ENCODE measurements at places on chromosomes 6 and 20. TPM values are rescaled to one million over a fixed set of nuclear protein-coding genes. Genes with fewer than 3 reads are reported as not detected.
A peak's percentile ranks its signal among the peaks of the same experiment; 100 is the strongest.

DNA sequence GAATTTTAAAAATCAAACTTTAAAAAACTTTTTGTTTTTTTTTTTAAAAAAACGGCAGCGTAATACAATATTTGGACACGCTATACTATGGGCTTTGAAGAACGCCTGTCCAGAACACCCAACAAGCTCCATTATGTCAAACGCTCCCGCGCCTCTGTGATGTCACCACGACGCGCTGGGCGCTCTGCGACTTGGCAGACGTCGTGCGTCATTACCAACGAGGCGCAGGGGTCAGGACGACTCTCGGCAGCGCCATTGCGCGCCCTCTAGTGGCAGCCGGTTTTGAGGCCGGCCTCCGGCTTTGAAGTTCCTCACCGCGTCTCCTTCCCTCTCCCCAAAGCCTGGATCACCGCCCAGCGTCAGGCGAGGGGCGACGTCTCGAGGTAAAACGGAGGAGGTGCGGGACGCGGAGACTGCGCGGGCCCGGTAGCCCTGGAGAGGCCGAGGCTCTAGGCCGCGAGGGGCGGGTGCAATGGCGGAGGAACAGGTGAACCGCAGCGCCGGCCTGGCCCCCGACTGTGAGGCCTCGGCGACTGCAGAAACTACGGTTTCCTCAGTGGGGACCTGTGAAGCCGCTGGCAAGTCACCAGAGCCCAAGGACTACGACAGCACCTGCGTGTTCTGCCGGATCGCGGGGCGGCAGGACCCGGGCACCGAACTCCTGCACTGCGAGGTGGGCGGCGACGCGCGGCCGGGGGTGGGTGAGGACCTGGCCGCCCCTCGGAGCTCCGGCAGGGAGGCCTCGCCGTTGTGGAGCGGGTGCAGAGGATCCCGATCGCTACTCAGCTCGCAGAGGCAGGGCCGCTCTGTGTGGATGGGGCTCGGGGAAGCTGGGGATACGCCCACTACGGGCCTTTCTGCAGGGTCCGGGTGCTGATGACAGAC is at the start of gene HINT3:
Gene HINT3, plus strand, starts transcription at position 265 of the 885 bp plus-strand sequence. Its CDS starts 208 bp downstream, at position 473.
- peaks cover 11% of the 10 kb centered on the region for H3K4me1 ChIP-seq
- peak; percentile 98 for DNase-seq
- peak within 1 kb of the TSS; percentile 94 for H3K4me3 ChIP-seq
- peaks cover 5% of the 10 kb centered on the region for H3K36me3 ChIP-seq
- no peaks in the 10 kb centered on the region for H3K27me3 ChIP-seq

The KCNQ5 gene
- 1.0 TPM for polyA plus RNA-seq

The DNAH8 gene
- polyA plus RNA-seq, result 0.11 TPM

DNA sequence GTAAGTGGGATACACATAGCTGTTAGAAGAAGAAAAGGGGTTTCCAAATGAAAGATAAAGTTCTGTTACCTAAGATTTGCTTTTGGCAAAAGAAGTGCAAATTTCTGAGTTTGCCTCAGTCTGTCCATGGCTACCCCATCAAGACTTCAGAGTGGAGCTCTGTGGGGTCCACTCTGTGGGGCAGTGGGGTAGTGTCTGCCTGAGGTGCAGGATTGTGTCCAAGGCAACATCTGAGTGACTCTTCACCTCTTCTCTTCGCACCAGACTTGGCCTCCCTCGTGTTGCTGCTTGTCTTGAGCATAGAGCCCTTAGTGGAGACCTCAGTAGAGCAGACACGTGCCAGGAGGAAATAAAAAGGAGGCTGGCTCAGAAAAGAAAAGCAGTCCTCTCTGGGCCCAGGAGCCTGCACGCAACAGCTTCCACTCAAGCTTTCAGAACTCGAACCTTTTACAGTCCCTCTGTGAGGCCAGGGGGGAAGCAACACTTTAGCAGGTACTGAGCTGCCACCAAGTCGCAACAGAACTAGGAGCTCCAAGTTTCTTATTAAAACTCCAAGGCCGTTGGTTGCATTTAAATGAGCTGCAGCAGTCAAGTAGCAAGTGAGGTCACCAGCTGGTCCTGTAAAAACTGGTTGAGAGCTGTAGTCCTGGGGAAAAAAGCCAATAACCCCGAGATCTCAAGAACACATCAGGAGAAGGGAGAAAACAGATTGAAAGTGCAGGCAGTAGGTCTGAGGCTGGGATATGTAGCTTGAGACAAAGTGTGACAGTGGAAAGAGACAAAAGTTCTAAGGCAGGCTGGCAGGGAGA is 413.5 kb downstream of the CDC5L start:
- H3K36me3 ChIP-seq, result no peaks in the 10 kb centered on the region
- DNase-seq, result no peak
- H3K27me3 ChIP-seq, result no peaks in the 10 kb centered on the region
- no peak overlapping the region for H3K4me3 ChIP-seq
- H3K4me1 ChIP-seq, result peaks cover 6% of the 10 kb centered on the region

The GGTLC1 gene
- not detected for polyA plus RNA-seq

The KIF13A gene
- polyA plus RNA-seq, result 13.7 TPM

DNA sequence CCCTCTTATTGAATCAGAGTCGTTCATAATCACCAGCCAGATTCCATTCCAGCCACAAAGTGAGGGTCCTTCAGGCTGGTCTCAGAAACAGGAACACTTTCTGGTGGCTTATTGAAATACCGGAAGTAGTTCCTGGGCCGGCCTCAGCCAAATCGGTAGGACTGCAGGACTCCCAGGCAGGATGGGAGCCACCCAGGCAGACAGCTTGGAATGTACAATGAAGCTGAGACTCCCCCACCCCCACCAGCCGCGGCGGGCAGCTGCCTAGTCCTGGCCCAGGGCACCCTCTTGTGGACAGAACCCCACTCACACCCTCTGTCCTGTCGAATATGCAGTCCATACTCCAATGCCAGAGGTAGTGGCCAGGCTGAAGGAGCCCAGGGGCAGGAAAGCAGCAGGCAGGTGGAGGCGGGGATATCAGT is 43.8 kb downstream of the MDFI start:
- H3K4me1 ChIP-seq, result peaks cover 27% of the 10 kb centered on the region
- DNase-seq, result peak; percentile 31
- no peaks in the 10 kb centered on the region for H3K36me3 ChIP-seq
- H3K4me3 ChIP-seq, result no peak overlapping the region
- H3K27ac ChIP-seq, result no peak overlapping the region
- peaks cover 15% of the 10 kb centered on the region for H3K27me3 ChIP-seq

DNA sequence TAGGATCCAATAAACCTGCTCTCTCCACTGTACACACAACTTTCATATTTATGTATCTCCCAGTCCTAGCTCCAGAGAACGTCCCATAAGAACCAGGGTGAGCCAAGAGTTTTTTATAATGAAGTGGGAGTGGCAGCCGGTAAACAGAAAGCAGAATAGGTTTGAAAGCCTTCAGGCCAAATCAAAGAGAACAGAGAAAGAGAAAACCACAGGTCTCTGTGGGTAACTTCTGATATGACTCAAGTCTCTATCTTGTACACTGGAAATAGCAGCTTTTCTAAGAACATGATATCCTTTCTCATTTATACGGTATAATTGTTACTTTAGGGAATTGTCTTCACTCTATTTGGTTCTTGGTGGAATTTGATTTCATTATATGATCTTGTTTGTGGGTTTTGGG is 273.6 kb downstream of the PACRG start:
- H3K36me3 ChIP-seq, result no peaks in the 10 kb centered on the region
- no peak for DNase-seq
- no peak overlapping the region for H3K4me3 ChIP-seq
- H3K27ac ChIP-seq, result no peak overlapping the region
- no peaks in the 10 kb centered on the region for H3K4me1 ChIP-seq

- no peaks in the 10 kb centered on the region for H3K4me1 ChIP-seq
- DNase-seq, result no peak
- H3K36me3 ChIP-seq, result no peaks in the 10 kb centered on the region
- no peak overlapping the region for H3K27ac ChIP-seq
- H3K27me3 ChIP-seq, result no peaks in the 10 kb centered on the region
Measured at GRCh38 chr6:169977434-169978265, 226.2 kb downstream of the ERMARD start.

The ENPP3 gene
- polyA plus RNA-seq, result 50.5 TPM

DNA sequence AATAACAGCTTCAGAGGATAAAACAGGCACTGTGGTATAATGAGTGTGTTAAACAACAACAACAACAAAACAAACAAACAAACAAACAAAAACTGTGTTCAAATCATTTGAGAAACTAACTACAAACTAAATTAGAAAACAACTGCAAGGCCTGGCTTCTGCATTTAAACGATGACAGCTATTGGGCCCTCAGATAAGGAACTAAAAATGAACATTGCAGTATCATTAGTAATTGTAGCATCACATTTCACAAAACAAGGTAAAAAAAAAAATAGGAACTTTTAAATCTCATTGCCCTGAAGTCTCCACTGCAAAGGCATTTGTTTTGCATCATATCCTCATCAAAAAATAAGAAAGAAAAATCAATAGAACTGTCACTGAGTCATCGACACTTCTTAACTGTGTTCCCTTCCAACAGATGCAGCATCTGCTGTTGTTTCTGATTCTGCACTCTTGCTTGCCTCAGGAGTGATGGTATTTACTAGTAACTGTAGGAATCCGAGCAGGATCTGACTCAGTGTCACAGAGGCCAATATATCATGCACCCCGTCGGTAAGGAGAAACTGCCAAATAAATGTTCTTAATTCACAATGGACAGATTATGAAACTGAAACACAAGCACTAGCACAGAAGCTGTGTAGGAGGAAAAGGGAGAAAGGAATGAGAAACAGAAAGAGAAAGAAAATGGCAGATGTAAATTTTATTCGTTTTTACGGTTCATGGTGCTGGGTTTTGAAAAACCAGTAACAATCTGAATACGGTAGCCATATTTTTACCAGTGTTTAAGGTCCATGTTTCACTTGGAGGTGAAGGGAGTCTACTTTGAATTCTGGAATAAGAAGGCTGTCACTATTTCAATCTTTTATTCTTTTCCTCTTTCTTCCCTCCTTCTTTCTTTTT is 365.7 kb upstream of the EPHA7 start:
- no peaks in the 10 kb centered on the region for H3K36me3 ChIP-seq
- H3K27me3 ChIP-seq, result no peaks in the 10 kb centered on the region
- DNase-seq, result no peak

The ESR1 gene
- polyA plus RNA-seq, result 1.2 TPM

DNA sequence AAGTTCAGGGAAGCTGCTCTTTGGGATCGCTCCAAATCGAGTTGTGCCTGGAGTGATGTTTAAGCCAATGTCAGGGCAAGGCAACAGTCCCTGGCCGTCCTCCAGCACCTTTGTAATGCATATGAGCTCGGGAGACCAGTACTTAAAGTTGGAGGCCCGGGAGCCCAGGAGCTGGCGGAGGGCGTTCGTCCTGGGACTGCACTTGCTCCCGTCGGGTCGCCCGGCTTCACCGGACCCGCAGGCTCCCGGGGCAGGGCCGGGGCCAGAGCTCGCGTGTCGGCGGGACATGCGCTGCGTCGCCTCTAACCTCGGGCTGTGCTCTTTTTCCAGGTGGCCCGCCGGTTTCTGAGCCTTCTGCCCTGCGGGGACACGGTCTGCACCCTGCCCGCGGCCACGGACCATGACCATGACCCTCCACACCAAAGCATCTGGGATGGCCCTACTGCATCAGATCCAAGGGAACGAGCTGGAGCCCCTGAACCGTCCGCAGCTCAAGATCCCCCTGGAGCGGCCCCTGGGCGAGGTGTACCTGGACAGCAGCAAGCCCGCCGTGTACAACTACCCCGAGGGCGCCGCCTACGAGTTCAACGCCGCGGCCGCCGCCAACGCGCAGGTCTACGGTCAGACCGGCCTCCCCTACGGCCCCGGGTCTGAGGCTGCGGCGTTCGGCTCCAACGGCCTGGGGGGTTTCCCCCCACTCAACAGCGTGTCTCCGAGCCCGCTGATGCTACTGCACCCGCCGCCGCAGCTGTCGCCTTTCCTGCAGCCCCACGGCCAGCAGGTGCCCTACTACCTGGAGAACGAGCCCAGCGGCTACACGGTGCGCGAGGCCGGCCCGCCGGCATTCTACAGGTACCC is at the start of gene ESR1:
Gene ESR1, plus strand, starts transcription at position 170 of the 858 bp plus-strand sequence. Its CDS starts 231 bp downstream, at position 401.
- no peak within 1 kb of the TSS for H3K27ac ChIP-seq
- DNase-seq, result no peak
- no peaks in the 10 kb centered on the region for H3K36me3 ChIP-seq
- peaks cover 16% of the 10 kb centered on the region for H3K4me1 ChIP-seq
- H3K27me3 ChIP-seq, result peaks cover 29% of the 10 kb centered on the region

The YIPF3 gene
- 62.0 TPM for polyA plus RNA-seq

The OR2B3 gene
- not detected for polyA plus RNA-seq

The MDN1 gene
- 37.6 TPM for polyA plus RNA-seq

GRCh38 chr6:4463236-4463635 is 313.0 kb upstream of the CDYL start:
- H3K27me3 ChIP-seq, result no peaks in the 10 kb centered on the region
- DNase-seq, result no peak
- no peak overlapping the region for H3K4me3 ChIP-seq
- H3K4me1 ChIP-seq, result peaks cover 3% of the 10 kb centered on the region
- no peaks in the 10 kb centered on the region for H3K36me3 ChIP-seq

DNA sequence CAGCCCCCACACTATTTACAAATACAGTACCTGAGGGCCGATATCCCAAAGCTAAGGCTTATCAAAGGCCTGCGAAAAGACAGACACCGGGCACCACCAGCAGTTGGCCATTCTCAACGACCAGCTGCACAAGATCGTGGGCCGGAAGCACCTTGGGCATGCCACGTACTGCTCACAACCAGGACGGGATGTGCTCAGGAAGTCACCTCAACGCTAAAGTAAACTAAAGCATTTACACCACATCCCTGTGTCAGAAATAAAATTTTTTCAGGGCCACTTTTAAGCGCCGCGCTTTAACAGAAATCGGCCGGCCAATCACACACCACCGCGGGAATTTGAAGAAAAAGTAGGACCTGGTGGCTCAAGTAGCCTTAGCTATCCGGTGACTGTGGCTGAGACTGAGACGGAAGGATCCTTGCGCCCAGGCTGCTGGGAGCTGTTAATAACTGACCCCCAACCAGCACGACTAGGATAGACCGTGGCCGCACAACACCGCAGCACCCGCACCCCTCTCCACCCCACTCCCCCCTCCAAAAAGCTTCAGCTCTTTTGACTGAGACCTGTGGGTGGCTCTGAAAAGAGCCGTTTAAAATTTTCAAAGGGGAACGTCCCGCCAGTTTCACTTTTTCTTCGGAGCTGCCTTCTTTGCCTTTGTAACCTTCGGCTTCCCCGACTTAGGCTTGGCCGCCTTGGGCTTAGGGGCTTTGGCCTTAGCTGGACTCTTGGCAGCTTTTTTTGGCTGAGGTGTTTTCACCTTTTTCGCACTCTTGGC is 131.2 kb upstream of the BTN3A2 start:
- peak overlapping the region; percentile 85 for H3K4me3 ChIP-seq
- H3K36me3 ChIP-seq, result no peaks in the 10 kb centered on the region
- peaks cover 6% of the 10 kb centered on the region for H3K4me1 ChIP-seq
- H3K27me3 ChIP-seq, result no peaks in the 10 kb centered on the region

The PTGIS gene
- 3.3 TPM for polyA plus RNA-seq

The PLCB1 gene
- 4.1 TPM for polyA plus RNA-seq

The FAM209A gene
- 0.62 TPM for polyA plus RNA-seq
